Esophagus (tissue), 2 donors: ENCODE measurements at places on chromosomes 12 and 14. TPM values are rescaled to one million over a fixed set of nuclear protein-coding genes. Genes with fewer than 3 reads are reported as not detected.

CMTM5 gene
- not detected for polyA plus RNA-seq

NOVA1 gene
- polyA plus RNA-seq: 0.60 TPM

TOMM20L gene
- not detected for polyA plus RNA-seq

LHX5 gene
- not detected for polyA plus RNA-seq

KLRB1 gene
- 0.73 TPM for polyA plus RNA-seq

GUCY2C gene
- 0.39 TPM for polyA plus RNA-seq

EPS8 gene
- 6.7 TPM for polyA plus RNA-seq

DNAJC22 gene
- polyA plus RNA-seq: 0.02 TPM

AQP6 gene
- polyA plus RNA-seq: 0.02 TPM

FGF23 gene
- not detected for polyA plus RNA-seq

PROX2 gene
- not detected for polyA plus RNA-seq

FAM90A1 gene
- 0.13 TPM for polyA plus RNA-seq

KRT74 gene
- 0.07 TPM for polyA plus RNA-seq

COQ5 gene
- 19.5 TPM for polyA plus RNA-seq

LRRC9 gene
- not detected for polyA plus RNA-seq

EEF1AKMT3 gene
- polyA plus RNA-seq: 2.4 TPM

FOXG1 gene
- 0.10 TPM for polyA plus RNA-seq

RNFT2 gene
- 0.09 TPM for polyA plus RNA-seq

TSPAN11 gene
- 0.42 TPM for polyA plus RNA-seq

GNG2 gene
- 2.0 TPM for polyA plus RNA-seq

NGB gene
- not detected for polyA plus RNA-seq

CMA1 gene
- 0.35 TPM for polyA plus RNA-seq
